ENCODE measurements at places on chromosomes 2 and 18.

DNA sequence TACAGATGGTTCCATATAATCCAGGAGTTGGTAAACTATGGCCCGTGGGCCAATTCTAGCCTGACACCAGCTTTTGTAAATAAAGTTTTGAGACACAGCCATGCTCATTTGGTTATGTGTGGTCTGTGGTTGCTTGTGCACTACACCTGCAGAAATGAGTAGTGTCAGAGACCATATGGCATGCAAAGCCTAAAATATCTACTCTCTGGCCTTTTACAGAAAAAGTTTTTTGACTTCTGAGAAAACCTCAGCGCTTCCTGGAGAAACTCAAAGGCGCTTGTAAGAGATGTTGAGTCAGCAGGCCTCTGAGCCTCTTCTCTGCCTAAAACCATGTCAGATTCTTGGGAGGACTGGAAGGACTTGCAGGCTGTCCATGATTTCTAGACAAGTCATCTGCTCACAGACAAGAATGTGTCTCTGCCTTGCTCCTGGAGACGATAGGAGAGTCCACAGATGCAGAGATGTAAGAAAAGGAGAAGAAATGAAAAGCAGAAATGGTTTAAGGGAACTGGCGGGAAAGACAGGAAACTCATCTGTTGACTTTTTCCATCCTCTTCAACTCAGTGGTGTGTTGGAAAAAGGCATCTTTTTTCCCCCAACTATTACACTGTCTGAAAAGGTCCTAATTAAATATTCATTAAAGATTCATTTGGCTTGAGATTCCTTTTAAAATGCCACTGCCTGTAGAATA is 5.2 kb downstream of the TTC39C start:
- DNase-seq = no peak

DNA sequence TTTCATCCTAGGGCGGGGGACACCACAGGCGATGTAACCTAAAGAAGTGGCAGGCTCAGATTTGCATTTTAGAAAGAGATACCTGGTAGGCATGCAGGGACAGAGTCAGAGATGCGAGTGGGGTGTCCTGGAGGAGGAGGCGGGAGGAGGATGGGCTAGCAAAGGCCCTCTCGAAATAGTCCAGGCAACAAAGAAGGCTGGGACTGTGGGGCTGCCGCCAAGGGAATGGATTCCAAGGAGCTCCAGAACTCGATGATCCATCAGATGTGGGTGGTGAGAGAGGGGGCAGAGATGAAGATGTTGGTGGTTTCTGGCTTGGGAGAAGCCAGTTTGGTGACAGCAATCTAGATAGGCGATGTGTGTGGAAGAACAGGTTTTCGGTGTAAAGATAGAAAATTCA is 12.5 kb upstream of the INPP5D start:
- no peak for DNase-seq

DNA sequence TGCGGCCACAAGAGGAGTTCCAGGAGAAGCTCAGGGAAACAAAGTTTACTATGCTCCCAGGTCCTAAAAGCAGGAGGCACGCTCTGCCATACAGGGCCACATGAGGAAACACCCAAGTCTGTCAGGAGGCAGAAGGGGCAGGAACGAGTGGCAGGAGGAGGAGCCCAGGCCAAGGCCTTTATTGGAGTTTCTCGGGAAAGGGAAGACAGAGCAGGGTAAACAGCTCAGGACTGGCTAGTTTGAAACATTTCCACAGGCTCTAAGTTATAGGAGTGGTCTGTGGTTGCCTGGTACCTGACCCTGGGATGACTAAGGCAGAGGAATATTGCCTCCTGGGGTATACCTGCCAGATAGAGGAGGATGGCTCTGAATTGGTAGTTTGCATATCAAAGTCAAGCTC is 3.7 kb upstream of the ZNF638 start:
- DNase-seq = no peak

DNA sequence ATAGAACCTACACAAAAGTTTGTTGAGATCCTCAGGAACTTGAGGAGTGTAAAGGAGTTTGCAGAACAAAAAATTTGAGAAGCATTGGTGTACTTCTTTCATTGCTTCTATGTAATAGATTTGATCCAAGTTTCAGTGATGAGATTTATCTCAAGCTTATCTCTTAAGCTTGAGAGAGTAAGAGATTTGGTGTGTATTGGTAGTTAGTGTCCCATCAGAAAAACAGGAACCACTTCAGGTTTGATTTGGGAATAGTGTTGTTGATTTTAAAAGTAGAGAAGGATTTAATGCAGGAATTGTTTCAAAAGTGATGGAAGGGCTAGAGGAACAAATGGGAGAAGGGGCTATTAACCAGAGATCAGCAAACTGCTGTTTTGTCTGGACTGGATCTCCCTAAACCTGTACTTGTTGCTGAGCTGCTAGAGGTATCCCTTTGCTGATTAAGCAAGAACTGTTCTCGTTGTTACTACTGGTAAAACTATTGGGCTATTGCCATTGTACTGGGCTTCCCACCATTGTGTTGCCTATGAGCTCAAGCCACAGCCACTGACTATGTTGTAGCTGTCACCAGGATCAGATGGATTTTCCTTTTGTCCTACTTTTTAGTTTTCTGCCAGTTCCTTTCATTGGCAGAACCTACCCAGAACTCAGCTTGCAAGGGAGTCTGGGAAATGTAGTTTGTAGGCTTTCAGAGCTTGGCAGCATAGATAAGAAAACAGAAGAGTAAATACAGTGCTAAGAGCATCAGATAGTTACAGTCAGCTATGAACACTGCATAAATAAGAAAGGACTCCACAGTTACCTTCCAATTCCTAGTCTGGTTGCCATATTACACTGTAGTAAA is 39.3 kb downstream of the RAB10 start:
- DNase-seq = no peak

DNA sequence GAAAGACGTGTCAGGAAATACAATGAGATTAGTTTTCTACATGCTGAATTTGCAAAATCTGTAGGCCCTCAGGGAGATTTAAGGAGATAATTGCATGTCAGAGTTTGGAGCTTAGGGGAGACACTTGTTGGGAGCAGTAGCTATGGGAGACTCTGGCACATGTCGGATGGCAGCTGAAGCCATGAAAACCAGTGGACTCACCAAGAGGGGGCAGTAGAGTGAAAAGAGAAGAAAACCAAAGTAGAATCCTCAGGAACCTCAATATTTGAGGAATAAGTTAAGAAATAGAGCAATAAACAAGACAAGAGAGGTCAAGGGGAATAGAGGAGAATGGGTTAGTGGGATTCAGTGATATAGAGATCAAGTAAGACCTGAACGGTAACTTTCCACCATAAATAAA is 24.8 kb downstream of the RUFY4 start:
- no peak for DNase-seq

DNA sequence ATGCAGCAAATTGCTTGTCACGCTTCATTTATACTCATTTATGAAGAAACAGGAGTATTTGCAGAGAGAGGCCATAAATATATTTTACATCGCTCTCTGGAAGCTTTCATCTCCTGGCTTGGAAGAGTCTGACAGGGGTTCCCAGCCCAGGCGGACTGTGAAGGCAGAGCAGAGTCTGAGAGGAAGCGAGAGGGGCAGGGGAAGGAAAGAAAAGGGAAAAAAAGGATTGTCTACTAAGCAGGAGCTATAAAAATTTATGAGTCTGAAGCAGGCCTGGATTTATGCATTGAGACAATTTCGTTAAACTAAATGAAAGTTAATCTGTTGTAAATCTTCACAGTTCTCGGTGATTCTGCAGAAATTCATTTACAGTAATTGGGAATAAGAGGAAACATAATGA is 143.9 kb upstream of the GYPC start:
- no peak for DNase-seq

GRCh38 chr2:123451542-123451941 is 573.5 kb upstream of the CNTNAP5 start:
- DNase-seq = no peak

- DNase-seq = no peak
These were observed 24.8 kb downstream of the CNRIP1 start for GRCh38 chr2:68294913-68295312.

DNA sequence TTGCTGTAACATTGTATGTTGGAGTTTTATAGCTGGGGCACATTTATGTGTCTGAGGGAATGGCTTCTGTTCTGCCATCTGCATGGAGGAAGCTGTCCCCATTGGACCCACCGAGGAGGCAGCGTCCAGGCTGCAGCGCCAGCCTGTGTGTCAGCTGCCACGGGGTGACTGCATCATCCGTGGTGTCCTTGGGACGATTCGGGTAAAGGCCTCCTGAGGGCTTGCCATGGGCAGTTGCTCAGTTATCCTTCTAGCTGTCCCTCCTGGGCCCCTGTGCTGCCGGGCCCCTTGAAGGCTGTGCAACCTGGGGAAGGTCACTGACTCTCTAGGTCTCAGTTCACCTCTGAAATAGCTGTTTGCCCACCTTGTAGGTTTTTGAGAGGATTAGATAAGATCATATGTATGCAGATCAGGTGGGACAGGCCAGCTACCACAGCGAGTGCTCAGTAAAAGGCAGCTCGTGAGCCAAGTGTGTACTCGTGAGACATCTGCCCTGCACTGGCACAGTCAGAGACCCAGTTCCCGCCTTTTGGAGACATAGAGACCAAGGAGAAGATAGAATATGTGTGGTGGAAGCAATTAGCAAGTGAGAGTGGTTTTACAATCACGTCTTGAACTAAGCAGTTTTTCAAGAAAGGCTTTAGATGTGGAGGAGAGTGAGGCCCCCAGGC is 10.6 kb downstream of the LDLRAD4 start:
- no peak for DNase-seq

DNA sequence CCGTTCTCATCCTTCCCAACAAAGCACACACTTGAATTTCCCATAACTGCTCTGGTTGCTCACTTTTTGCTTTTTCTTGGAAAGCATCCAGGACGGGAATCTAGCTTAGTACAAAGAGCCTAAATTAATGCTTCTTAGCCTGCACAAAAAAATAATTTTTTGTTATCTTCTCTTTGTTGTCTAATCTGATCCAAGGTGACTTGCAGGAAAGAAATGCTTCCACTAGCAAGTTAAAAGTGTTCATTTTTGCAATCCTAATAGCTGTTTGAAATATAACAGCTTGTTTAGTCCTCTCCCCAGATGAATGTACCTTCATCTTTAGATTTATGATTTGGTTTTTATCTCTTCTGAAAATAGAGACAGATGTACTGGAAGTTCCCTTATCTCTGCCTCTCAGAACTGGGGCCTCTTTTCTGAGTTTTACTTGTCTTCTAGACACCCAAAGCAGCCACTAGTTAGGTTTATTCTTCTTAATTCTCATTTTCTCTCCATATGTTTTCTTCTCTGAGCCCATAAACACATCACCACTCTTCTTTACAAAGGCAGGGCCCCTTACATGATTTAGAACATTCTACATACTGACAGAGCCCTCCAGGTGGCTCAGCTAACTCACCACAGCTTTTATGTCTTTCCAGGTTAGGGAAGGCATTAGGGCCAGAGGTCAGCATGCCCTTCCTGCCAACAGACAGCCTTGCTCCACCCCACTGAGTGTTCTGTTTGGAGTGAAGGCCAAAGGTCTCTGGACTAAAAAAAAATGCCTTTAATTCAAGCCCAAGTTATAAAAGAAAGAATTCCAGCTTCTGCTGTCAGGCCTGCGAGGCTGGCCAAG is 74.7 kb upstream of the MAP4K3 start:
- no peak for DNase-seq

- peak; percentile 65 for DNase-seq
These were observed 15.3 kb downstream of the CHRNA1 start for GRCh38 chr2:174748948-174749347.

DNA sequence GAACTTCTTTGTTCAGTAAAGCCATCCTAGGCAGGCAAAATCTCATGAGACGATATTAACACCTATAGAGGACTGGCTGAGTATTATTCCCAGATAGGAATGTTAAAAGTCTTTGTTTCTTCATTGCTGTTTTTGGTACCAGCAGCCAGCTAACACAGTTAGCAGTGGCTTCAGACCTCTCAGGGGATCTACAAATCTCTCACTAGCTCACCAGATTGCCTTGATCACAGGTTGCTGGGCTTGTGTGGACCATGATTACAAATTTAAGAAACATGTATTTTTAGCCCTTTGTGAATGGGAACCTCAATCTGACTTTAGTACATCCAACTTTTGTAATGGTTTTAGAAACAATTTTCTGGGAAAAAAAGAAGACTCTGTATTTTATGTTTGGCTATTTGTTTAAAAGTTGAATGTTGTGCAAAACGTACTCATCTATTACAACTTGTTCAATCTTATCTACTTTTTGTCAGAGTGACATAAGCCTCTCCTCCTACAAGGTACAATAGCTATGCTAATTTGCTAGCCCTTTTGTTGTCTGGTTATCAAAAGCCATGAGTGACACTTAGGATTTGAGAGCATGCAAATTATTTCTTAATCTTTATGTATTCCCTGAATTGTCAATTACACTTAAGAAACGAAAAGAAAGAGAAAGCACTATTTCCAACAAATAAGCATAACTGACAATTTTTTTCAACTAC is 693.1 kb downstream of the ERBB4 start:
- no peak for DNase-seq

GRCh38 chr18:23833714-23834113 is 144.5 kb downstream of the LAMA3 start:
- DNase-seq = no peak

- DNase-seq = no peak
These were observed 529.2 kb upstream of the KLHL29 start for GRCh38 chr2:22855761-22856184.

- DNase-seq = no peak
These were observed 26.0 kb upstream of the AMMECR1L start for GRCh38 chr2:127911737-127912136.

- peak; percentile 67 for DNase-seq
These were observed 149.2 kb upstream of the NCKAP5 start for GRCh38 chr2:133717497-133717896.

GRCh38 chr2:46383784-46384456 is 86.7 kb downstream of the EPAS1 start:
- no peak for DNase-seq

GRCh38 chr2:239300242-239300641 is 100.6 kb downstream of the HDAC4 start:
- DNase-seq = no peak

DNA sequence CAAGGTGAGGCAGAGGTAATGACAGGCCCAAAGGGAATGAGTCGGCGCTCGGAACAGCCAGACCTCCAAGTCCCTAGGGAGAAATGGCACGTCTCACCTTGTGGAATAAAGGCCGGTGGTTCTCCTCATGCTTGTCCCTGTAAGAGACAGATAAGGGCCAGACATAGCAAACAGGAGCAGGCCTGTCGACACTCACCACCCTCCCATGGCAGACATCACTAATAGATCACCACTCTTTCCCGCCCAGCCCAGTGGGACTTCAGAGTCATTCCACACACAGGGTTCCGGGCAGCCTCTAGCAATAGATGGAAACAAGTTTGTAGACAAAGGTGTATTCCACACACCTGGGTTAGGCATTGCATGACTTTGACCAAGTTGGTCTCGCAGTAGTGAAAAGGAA is 6.3 kb downstream of the DNPEP start:
- DNase-seq = no peak

DNA sequence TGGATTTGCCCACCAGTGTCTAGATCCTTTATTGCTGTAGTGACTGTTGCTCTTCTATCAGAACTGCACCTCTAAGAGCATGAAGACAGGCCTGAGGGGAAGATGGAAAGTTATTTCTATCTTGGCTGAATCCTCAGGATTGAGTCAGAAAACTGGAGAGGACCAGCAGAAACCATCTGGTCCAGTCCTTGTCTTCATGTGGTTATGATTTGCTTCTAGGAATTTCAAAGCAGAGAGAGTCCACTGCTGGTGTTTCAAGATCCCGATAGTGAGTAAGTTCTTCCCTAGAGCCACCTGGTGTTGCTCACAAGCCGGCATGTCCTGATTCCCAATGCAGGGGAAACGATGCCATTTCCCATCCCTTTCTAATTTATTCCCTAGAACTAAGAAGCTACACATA is 84.2 kb downstream of the NCKAP5 start:
- DNase-seq = peak; percentile 28

GRCh38 chr2:119853777-119854399 is 94.2 kb downstream of the PTPN4 start:
- no peak for DNase-seq

- DNase-seq = peak; percentile 96
These were observed 238.2 kb upstream of the RBBP8 start for GRCh38 chr18:22694954-22695353.
